ENCODE measurements at places on chromosomes 5 and 9. TPM values are rescaled to one million over a fixed set of nuclear protein-coding genes. Genes with fewer than 3 reads are reported as not detected.

MELK gene
- 14.8 TPM for total RNA-seq

PSD2 gene
- total RNA-seq, result 0.86 TPM

HAND1 gene
- total RNA-seq, result 16.9 TPM

PFDN1 gene
- 57.8 TPM for total RNA-seq

DNAI1 gene
- not detected for total RNA-seq

TAF11L5 gene
- total RNA-seq, result not detected

QRFP gene
- total RNA-seq, result not detected

CYLC2 gene
- total RNA-seq, result not detected

MLANA gene
- total RNA-seq, result not detected

NKD2 gene
- total RNA-seq, result 52.8 TPM

FAM153A gene
- total RNA-seq, result not detected

PCDHA13 gene
- 5.8 TPM for total RNA-seq

NACC2 gene
- 18.4 TPM for total RNA-seq

GAPT gene
- total RNA-seq, result 1.6 TPM

MYOT gene
- total RNA-seq, result not detected

OR1Q1 gene
- total RNA-seq, result not detected

DNA sequence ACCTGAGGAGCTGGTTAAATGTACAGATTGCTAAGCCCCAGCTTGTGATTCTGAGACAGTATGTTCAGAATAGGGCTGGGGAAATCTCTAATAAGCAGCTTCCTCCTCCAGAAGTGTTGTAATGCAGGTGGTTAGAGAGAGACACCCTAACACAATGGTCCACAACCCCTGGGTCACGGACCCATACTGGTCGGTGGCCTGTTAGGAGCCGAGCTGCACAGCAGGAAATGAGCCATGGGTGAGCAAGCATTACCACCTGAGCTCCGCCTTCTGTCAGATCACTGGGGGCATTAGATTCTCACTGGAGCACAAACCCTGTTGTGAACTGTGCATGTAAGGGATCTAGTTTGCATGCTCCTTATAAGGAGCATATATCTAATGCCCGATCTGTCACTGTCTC lies 61.8 kb downstream of the SLC36A1 start:
- H3K36me3 ChIP-seq, result no peaks in the 10 kb centered on the region
- H3K27ac ChIP-seq, result no peak overlapping the region
- no peaks in the 10 kb centered on the region for H3K27me3 ChIP-seq
- H3K4me3 ChIP-seq, result no peak overlapping the region
- no peak for DNase-seq

- no peak overlapping the region for H3K27ac ChIP-seq
- no peak for DNase-seq
- no peaks in the 10 kb centered on the region for H3K4me1 ChIP-seq
- H3K4me3 ChIP-seq, result no peak overlapping the region
- no peaks in the 10 kb centered on the region for H3K27me3 ChIP-seq
Measured at GRCh38 chr5:11984196-11984595, 80.0 kb upstream of the CTNND2 start.

- H3K4me1 ChIP-seq, result peaks cover 12% of the 10 kb centered on the region
- no peaks in the 10 kb centered on the region for H3K36me3 ChIP-seq
- H3K27me3 ChIP-seq, result peaks cover 4% of the 10 kb centered on the region
- H3K27ac ChIP-seq, result no peak overlapping the region
- no peak overlapping the region for H3K4me3 ChIP-seq
Measured at GRCh38 chr5:168217497-168217896, 73.9 kb upstream of the WWC1 start.

GRCh38 chr9:95486318-95486717 lies 30.5 kb downstream of the PTCH1 start:
- H3K4me1 ChIP-seq, result peaks cover 14% of the 10 kb centered on the region
- H3K4me3 ChIP-seq, result no peak overlapping the region
- no peaks in the 10 kb centered on the region for H3K36me3 ChIP-seq
- DNase-seq, result no peak

GRCh38 chr5:43416803-43417394 lies 4.7 kb upstream of the CCL28 start:
- no peak overlapping the region for H3K4me3 ChIP-seq
- peaks cover 3% of the 10 kb centered on the region for H3K4me1 ChIP-seq
- H3K27me3 ChIP-seq, result no peaks in the 10 kb centered on the region

DNA sequence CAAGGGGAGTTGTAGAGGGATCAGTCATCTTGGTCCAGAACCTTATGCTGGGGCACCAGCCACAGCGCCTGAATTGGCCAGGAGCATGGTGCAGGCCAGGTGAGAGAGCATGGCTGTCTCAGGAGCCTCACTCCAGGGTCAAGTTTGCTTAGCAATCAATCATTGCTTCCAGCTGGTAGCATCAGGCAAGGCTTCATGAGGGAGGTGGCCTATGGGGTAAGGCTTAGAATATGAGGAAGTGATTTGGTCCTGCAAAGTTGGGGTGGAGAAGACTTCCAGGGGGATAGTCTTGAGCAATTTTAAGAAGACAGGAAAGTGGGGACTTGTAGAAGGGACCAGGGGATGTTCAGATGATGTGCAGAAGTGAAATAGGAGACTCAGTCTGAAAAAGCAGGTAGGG lies 53.9 kb upstream of the PITX1 start:
- DNase-seq, result no peak
- no peak overlapping the region for H3K27ac ChIP-seq
- H3K27me3 ChIP-seq, result peaks cover 32% of the 10 kb centered on the region
- H3K4me1 ChIP-seq, result peaks cover 6% of the 10 kb centered on the region
- no peak overlapping the region for H3K4me3 ChIP-seq
- H3K36me3 ChIP-seq, result no peaks in the 10 kb centered on the region

DNA sequence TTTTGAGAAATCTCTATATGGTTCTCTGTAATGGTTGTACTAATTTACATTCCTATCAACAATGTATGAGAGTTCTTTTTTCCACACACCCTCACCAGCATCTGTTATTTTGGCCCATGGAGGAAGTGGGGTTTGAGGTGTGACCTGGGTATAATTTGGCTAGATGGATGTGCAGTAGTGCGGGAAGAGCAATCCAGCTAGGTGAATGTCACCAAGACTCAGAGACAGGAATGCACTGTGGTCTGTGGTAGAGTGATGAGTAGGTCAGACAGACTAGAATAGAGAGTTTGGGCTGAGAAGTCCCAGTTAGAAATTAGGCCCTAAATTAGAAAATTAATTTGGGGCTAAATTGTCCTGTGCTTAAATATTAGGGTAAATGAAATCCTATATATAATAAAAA lies 32.8 kb upstream of the PIP5K1B start:
- no peaks in the 10 kb centered on the region for H3K36me3 ChIP-seq
- no peak for DNase-seq

- no peaks in the 10 kb centered on the region for H3K36me3 ChIP-seq
- DNase-seq, result no peak
- peaks cover 2% of the 10 kb centered on the region for H3K27me3 ChIP-seq
- no peaks in the 10 kb centered on the region for H3K4me1 ChIP-seq
Measured at GRCh38 chr5:95274011-95274410, 10.9 kb downstream of the MCTP1 start.

DNA sequence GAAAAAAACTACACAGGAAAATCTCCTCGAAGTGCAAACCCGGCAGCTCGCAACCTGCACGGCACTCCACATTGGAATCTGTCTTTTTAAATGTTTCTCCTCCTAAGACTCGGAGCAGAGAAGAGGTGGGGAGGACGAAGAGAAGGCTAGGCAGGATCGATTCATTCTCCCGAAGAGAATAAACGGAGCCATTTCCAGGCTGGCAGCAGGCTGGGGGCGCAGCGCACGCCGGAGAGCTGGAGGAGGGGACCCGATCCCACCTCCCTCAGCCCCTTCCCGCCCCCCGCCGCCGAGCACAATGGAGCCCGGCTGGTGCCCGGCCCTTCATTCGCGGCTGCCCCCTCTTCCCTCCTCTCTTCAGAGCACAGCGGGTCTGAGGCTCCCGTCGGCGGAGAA lies 628 bp downstream of the HOMER1 start:
- peaks cover 57% of the 10 kb centered on the region for H3K4me1 ChIP-seq
- H3K36me3 ChIP-seq, result no peaks in the 10 kb centered on the region
- H3K27ac ChIP-seq, result peak overlapping the region; percentile 94

DNA sequence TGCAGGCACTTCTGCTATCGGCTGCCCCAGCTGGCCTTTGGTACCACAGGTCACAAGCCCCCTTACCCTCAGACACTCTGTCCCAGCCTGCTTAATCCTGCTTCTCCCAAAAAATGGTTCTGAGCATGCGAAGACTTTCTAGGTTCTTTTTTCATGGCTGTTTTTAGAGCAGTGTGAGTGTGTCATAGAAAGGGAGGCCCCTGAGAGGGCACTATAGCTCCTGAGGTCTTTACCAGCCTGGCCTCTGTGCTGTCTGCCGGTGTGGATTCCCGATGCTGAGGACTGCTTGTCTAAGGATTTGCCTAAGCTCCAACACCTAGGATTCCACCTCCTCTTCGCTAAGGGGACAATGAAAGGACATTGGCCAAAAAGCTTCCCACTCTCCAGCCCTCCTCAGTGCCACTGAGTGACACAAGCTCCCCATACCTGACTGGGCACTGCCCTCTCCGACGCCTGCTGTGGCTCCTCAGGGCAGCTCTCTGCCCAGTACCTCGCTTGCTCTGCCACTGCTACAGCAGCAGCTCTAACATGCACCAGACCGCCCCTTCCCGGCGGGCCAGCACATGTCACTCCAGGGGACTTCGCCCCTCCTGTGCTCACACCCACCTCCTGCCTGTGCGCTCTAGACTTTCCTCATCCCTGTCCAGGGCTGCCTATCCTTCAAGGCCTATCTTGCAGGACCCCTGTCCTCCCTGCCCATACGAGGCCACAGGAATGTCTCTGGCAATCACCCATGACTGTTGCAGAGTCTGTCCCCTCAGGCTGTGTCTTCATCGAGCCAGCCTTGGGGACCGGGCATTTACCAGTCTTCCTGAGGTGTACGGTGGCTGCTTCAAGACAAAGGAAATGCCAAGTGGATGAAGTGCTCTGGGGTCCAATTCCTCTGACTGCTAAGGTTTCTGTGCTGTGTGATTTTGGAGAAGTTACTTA lies 21.0 kb downstream of the MACROH2A1 start:
- H3K27ac ChIP-seq, result peak overlapping the region; percentile 89
- no peak for DNase-seq
- no peak overlapping the region for H3K4me3 ChIP-seq
- peaks cover 38% of the 10 kb centered on the region for H3K36me3 ChIP-seq
- no peaks in the 10 kb centered on the region for H3K27me3 ChIP-seq

DNA sequence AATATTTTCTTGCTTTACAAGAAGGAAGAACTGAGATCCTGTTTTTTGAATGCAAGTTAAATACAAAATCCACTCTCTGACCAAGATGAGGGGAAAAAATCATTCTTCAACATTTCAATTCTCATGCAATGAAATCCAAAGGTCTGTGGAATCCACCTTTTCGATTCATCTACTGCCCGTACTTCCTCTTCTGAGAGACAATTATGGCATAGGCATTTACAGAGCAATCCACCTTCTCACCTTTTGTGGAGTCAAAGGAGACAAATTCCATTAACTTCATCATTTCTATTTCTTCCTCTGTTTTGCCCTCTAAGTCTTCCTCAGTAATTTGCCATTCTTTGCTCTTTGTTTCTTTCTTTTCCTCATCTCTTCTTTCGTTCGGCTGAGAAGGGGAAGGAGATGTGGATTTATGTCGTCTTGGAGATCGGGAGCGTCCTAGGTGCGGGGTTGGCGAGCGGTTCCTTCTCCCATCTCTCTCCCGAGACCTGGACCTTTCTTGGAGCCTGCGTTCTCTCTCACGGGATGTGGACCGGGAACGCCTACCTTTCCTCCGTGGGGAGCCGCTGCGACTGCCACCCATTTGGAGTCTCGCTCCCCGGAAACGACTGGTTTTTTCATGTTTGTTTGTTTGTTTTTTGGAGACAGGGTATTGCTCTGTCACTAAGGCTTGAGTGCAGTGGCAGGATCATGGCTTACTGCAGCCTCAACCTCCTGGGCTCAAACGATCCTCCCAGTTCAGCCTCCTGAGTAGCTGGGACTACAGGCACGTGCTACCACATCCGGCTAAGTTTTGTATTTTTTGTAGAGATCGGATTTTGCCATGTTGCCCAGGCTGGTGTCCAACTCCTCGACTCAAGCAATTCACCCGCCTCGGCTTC lies 24.3 kb upstream of the AFF4 start:
- H3K4me1 ChIP-seq, result no peaks in the 10 kb centered on the region
- peak overlapping the region; percentile 4 for H3K4me3 ChIP-seq
- no peaks in the 10 kb centered on the region for H3K36me3 ChIP-seq
- no peaks in the 10 kb centered on the region for H3K27me3 ChIP-seq

GRCh38 chr5:53052499-53052898 lies 57.1 kb downstream of the MOCS2 start:
- H3K27me3 ChIP-seq, result no peaks in the 10 kb centered on the region
- H3K36me3 ChIP-seq, result no peaks in the 10 kb centered on the region
- H3K4me3 ChIP-seq, result no peak overlapping the region
- H3K27ac ChIP-seq, result no peak overlapping the region

- peaks cover 32% of the 10 kb centered on the region for H3K4me1 ChIP-seq
- no peaks in the 10 kb centered on the region for H3K27me3 ChIP-seq
- H3K4me3 ChIP-seq, result peak within 1 kb of the TSS; percentile 86
- DNase-seq, result peak; percentile 67
- peak within 1 kb of the TSS; percentile 91 for H3K27ac ChIP-seq
Measured at GRCh38 chr9:136327304-136327974, at the start of gene GPSM1. Gene GPSM1, plus strand, starts transcription at chr9:136327539. Its CDS starts 157 bp downstream, at chr9:136327696.

- DNase-seq, result no peak
- no peak overlapping the region for H3K4me3 ChIP-seq
- H3K27ac ChIP-seq, result no peak overlapping the region
- H3K36me3 ChIP-seq, result no peaks in the 10 kb centered on the region
- H3K27me3 ChIP-seq, result no peaks in the 10 kb centered on the region
- no peaks in the 10 kb centered on the region for H3K4me1 ChIP-seq
Measured at GRCh38 chr5:63727583-63727982, 234.7 kb downstream of the HTR1A start.

GRCh38 chr5:139644001-139644456 lies 4.1 kb upstream of the CXXC5 start:
- H3K27ac ChIP-seq, result peak overlapping the region; percentile 92
- H3K27me3 ChIP-seq, result peaks cover 22% of the 10 kb centered on the region
- H3K36me3 ChIP-seq, result no peaks in the 10 kb centered on the region
- DNase-seq, result no peak
- no peak overlapping the region for H3K4me3 ChIP-seq

GRCh38 chr5:102664616-102665335 lies 90.3 kb upstream of the PAM start:
- no peak for DNase-seq
- H3K27ac ChIP-seq, result no peak overlapping the region
- H3K4me3 ChIP-seq, result no peak overlapping the region
- H3K27me3 ChIP-seq, result no peaks in the 10 kb centered on the region
- no peaks in the 10 kb centered on the region for H3K36me3 ChIP-seq
